ENCODE measurements at places on chromosomes 6 and 20.

GRCh38 chr6:110342759-110343158 lies 15.4 kb downstream of the METTL24 start:
- no peak for DNase-seq
- no peaks in the 10 kb centered on the region for H3K36me3 ChIP-seq
- H3K4me3 ChIP-seq = no peak overlapping the region
- H3K27me3 ChIP-seq = no peaks in the 10 kb centered on the region
- no peak overlapping the region for H3K27ac ChIP-seq

- H3K27me3 ChIP-seq = no peaks in the 10 kb centered on the region
- H3K4me3 ChIP-seq = no peak overlapping the region
- DNase-seq = peak; percentile 17
- H3K36me3 ChIP-seq = peaks cover 49% of the 10 kb centered on the region
Observed at GRCh38 chr6:30329331-30329730, 2.6 kb downstream of the TRIM39 start.

- DNase-seq = no peak
- no peak overlapping the region for H3K4me3 ChIP-seq
- no peak overlapping the region for H3K27ac ChIP-seq
- H3K27me3 ChIP-seq = no peaks in the 10 kb centered on the region
Observed at GRCh38 chr6:96532399-96532798, 10.8 kb downstream of the UFL1 start.

- no peaks in the 10 kb centered on the region for H3K27me3 ChIP-seq
- H3K4me3 ChIP-seq = peak overlapping the region; percentile 23
- H3K27ac ChIP-seq = peak overlapping the region; percentile 24
- peaks cover 100% of the 10 kb centered on the region for H3K4me1 ChIP-seq
- DNase-seq = no peak
Observed at GRCh38 chr6:16136621-16137450, 8.0 kb downstream of the MYLIP start.

DNA sequence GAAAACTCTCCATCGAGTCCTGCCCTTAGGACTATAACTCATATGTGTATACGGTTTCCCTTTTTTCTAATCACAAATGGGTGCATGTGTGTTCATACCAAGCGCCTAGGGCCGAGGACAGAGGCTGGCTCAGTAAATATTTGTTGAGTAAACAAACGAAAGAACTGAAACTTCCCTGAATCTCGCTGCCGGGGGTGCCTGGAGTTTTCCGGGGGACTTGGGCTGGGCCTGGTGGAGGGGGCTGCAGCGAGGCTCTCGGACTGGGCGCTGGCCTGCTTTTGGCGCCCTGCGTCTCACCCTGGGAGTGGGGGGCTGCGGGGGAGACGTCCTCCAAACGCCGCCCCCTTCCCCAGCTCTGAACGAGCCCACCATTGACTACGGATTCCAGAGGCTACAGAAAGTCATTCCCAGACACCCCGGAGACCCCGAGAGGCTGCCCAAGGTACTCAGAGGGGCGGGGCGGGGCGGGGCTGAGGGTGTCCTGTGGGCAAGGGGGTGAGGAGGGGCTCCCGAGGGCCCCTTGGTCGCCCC lies 49.0 kb downstream of the CPXM1 start:
- H3K27ac ChIP-seq = peak overlapping the region; percentile 18
- H3K4me1 ChIP-seq = peaks cover 34% of the 10 kb centered on the region
- H3K27me3 ChIP-seq = peaks cover 79% of the 10 kb centered on the region
- no peaks in the 10 kb centered on the region for H3K36me3 ChIP-seq

DNA sequence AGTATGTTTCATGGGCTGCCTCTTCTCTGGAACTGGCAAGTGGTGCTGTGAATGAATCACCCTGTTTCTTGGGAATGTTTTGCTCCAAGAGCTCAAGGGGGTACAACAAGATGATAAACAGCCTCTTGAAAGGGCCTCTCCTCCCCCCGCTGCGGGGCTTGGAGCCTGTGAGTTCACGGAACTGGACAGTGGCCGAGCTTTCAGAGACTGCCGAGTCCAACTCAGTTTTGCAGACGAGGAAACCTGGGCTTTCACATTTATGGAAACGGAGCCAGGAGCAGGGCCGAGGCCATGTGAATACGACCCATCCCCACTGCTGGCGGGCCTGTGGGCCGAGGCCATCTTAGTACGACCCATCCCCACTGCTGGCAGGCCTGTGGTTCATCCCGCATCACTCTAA lies 18.2 kb upstream of the SRC start:
- H3K4me3 ChIP-seq = no peak overlapping the region
- peak overlapping the region; percentile 36 for H3K27ac ChIP-seq
- H3K4me1 ChIP-seq = peaks cover 11% of the 10 kb centered on the region
- DNase-seq = peak; percentile 69

- no peak overlapping the region for H3K4me3 ChIP-seq
- DNase-seq = no peak
- H3K36me3 ChIP-seq = no peaks in the 10 kb centered on the region
Observed at GRCh38 chr6:134358320-134358719, 40.4 kb upstream of the SGK1 start.

DNA sequence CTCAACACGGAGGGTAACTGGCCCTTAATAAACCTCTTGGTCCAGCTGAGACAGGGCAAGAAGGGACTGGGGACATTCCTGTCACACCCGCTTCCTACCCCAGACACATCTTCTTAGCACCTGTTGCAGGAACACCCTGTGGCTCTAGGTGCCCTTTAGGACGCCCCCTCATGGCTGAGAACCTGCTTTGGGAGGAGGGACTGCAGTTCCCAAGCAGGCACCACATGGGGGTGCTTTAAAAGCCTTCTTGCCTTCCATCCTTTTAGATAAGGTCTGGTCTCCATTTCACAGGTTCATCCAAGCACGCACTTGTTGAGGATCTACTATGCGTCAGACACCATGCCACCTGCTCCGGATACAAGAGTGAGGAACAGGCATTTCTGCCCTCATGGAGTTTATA lies 26.6 kb downstream of the NSFL1C start:
- peaks cover 14% of the 10 kb centered on the region for H3K4me1 ChIP-seq
- H3K27ac ChIP-seq = no peak overlapping the region
- peaks cover 43% of the 10 kb centered on the region for H3K36me3 ChIP-seq
- DNase-seq = no peak

GRCh38 chr6:24664046-24664987 lies 2.4 kb downstream of the TDP2 start:
- no peak overlapping the region for H3K4me3 ChIP-seq
- H3K4me1 ChIP-seq = peaks cover 57% of the 10 kb centered on the region
- no peak for DNase-seq
- H3K36me3 ChIP-seq = peaks cover 23% of the 10 kb centered on the region

DNA sequence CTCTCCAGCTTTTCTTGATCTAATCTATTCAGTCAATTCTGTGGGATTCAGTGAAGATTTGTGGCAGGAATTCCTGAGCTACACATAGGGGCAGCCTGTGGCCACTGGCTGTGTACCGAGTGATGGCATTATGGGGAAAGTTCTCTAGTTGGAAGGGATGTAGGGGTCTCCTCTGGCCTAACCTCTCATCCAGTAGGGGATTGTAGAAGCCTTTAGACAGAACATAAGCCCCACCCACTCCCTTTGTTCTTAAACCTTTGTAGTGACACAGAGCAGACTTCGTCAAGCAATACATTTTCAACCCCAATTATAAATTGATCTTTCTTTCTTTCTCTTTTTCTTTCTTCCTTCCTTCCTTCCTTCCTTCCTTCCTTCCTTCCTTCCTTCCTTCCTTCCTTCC lies 188.9 kb downstream of the QKI start:
- no peaks in the 10 kb centered on the region for H3K27me3 ChIP-seq
- no peak overlapping the region for H3K27ac ChIP-seq
- no peaks in the 10 kb centered on the region for H3K36me3 ChIP-seq
- no peaks in the 10 kb centered on the region for H3K4me1 ChIP-seq
- no peak overlapping the region for H3K4me3 ChIP-seq

DNA sequence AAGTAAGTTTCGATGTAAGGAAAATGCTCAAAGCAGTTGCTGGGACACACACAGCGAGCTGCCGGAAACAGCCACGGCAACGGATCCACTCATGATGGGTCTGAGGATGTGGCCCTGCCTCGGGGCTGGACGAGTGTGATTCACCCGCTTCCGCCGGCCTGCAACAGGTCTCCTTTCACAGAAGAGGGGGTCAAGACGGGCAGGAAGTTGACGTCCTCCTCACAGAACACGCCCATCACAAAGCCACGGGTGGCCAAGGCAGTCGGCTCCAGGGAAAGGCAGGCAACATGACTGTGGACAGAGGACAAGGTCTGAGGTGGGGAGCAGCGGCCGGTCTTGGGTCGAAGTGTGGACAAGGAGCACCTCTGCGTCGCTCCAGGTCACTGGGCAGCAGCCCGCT lies 29.9 kb upstream of the SMOC2 start:
- no peak overlapping the region for H3K27ac ChIP-seq
- no peaks in the 10 kb centered on the region for H3K36me3 ChIP-seq
- H3K4me1 ChIP-seq = peaks cover 11% of the 10 kb centered on the region
- no peak overlapping the region for H3K4me3 ChIP-seq
- peaks cover 42% of the 10 kb centered on the region for H3K27me3 ChIP-seq
- DNase-seq = no peak

GRCh38 chr6:101080597-101080996 lies 199.5 kb upstream of the ASCC3 start:
- DNase-seq = no peak
- no peaks in the 10 kb centered on the region for H3K27me3 ChIP-seq
- no peak overlapping the region for H3K4me3 ChIP-seq
- H3K4me1 ChIP-seq = no peaks in the 10 kb centered on the region
- no peak overlapping the region for H3K27ac ChIP-seq
- no peaks in the 10 kb centered on the region for H3K36me3 ChIP-seq

DNA sequence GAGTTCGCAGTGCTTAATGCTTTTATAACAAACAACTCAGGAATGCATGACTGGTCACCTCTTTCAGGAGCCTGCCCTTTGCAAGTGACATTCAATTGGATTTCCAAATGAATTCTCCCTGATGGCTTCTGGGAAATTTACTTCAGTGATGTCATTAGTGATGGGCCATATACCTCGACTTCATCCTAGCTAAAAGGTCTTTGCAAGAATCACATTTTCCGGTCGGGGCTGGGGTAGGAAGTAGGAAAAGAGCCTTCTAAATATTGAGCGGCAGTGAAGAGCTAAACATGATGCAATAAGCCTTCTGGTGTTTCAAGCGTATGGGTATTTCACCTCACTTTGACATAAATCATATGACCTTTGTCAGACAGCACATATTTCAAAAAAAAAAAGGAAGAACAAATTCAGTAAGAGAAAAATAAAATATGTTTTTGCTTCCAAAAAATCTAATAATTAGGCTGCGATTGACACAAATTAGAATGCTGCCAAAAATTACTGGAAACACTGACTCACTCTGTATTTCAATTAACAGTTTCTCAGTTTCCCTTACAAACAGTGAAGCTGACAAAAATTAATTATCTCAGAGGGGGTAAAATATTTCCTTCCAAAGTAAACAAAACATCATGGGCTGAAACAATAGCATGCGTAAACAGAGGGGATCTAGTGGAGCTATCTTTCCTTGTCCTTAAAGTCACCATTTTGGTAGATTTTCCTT lies 39.8 kb downstream of the ADTRP start:
- no peak for DNase-seq
- no peak overlapping the region for H3K27ac ChIP-seq
- no peak overlapping the region for H3K4me3 ChIP-seq

GRCh38 chr6:21748343-21749056 lies 154.9 kb downstream of the SOX4 start:
- no peak overlapping the region for H3K4me3 ChIP-seq
- H3K27me3 ChIP-seq = no peaks in the 10 kb centered on the region
- no peaks in the 10 kb centered on the region for H3K36me3 ChIP-seq
- H3K4me1 ChIP-seq = peaks cover 5% of the 10 kb centered on the region

DNA sequence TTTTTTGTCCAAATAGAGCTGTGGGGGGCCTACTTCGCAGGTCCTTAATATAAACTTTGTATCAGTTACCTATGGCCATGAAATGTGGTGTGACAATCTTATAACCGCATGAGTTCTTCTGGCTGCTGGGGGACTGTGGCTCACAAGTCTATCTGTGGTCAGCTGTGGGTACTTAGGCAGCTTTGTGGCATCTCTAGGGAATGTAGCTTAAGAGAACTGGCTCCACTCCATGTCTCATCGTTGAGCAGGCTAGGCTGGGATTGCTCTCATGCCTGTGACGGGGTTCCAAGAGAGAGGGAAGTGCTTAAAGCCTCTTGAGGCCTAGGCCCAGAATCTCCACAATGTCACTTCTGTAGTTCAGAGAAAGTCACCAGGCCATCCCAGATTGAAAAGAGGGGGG lies 140.5 kb downstream of the BTBD3 start:
- H3K27me3 ChIP-seq = no peaks in the 10 kb centered on the region
- no peak overlapping the region for H3K27ac ChIP-seq
- H3K36me3 ChIP-seq = no peaks in the 10 kb centered on the region
- no peak overlapping the region for H3K4me3 ChIP-seq
- no peaks in the 10 kb centered on the region for H3K4me1 ChIP-seq
- DNase-seq = no peak

- H3K4me3 ChIP-seq = no peak overlapping the region
- H3K27ac ChIP-seq = no peak overlapping the region
- H3K36me3 ChIP-seq = peaks cover 6% of the 10 kb centered on the region
- no peak for DNase-seq
- H3K4me1 ChIP-seq = no peaks in the 10 kb centered on the region
Observed at GRCh38 chr6:95596021-95596420, 18.7 kb downstream of the MANEA start.

DNA sequence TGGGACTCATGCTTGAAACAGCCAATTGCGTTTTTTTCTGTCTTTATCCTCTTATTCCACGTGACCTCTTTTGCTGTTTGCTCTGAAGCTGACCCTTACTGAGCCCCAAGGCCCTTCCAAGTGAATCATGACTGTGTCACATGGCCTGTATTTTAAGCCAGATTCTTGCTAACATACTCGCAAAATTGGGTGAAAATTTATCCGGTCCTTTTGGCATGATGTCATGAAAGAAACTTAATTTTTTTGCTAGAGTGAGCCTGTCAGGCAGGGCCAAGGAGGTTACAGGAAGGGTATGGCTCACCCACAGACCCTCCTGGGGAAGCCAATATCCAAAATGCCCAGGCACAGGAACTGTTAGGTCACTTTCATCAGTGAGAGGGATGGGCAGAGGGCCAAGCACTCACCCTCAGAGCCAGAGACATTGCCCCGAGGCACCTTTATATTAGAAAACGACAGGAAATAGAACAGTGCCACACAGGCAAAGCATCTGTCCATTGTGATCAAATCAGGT lies 296.7 kb downstream of the CDH26 start:
- H3K27me3 ChIP-seq = peaks cover 54% of the 10 kb centered on the region
- H3K4me1 ChIP-seq = peaks cover 11% of the 10 kb centered on the region
- H3K27ac ChIP-seq = no peak overlapping the region
- DNase-seq = no peak
- H3K36me3 ChIP-seq = no peaks in the 10 kb centered on the region

- H3K27me3 ChIP-seq = no peaks in the 10 kb centered on the region
- H3K4me3 ChIP-seq = no peak overlapping the region
- DNase-seq = no peak
- H3K4me1 ChIP-seq = no peaks in the 10 kb centered on the region
- no peak overlapping the region for H3K27ac ChIP-seq
- H3K36me3 ChIP-seq = no peaks in the 10 kb centered on the region
Observed at GRCh38 chr6:14759976-14760672, 485.7 kb upstream of the JARID2 start.

GRCh38 chr20:15710636-15711035 lies 862.6 kb downstream of the KIF16B start:
- no peak overlapping the region for H3K27ac ChIP-seq
- no peak overlapping the region for H3K4me3 ChIP-seq
- no peak for DNase-seq
- no peaks in the 10 kb centered on the region for H3K4me1 ChIP-seq
- no peaks in the 10 kb centered on the region for H3K36me3 ChIP-seq

- H3K4me1 ChIP-seq = no peaks in the 10 kb centered on the region
- H3K27ac ChIP-seq = no peak overlapping the region
- H3K4me3 ChIP-seq = no peak overlapping the region
- DNase-seq = no peak
- H3K36me3 ChIP-seq = no peaks in the 10 kb centered on the region
Observed at GRCh38 chr6:135196739-135197510, 15.8 kb downstream of the MYB start.

GRCh38 chr6:114941078-114941477 lies 598.3 kb upstream of the HS3ST5 start:
- no peak overlapping the region for H3K4me3 ChIP-seq
- no peak overlapping the region for H3K27ac ChIP-seq
- no peaks in the 10 kb centered on the region for H3K4me1 ChIP-seq
- H3K27me3 ChIP-seq = no peaks in the 10 kb centered on the region
- H3K36me3 ChIP-seq = no peaks in the 10 kb centered on the region
